Kidney glomerular epithelial cell (primary cell): ENCODE measurements at places on chromosomes 16 and 17.

GRCh38 chr17:78172249-78173051 lies 4.1 kb downstream of the SYNGR2 start:
- no peak for DNase-seq

GRCh38 chr17:2945299-2945698 lies 118.1 kb downstream of the OR1D5 start:
- DNase-seq, result no peak

DNA sequence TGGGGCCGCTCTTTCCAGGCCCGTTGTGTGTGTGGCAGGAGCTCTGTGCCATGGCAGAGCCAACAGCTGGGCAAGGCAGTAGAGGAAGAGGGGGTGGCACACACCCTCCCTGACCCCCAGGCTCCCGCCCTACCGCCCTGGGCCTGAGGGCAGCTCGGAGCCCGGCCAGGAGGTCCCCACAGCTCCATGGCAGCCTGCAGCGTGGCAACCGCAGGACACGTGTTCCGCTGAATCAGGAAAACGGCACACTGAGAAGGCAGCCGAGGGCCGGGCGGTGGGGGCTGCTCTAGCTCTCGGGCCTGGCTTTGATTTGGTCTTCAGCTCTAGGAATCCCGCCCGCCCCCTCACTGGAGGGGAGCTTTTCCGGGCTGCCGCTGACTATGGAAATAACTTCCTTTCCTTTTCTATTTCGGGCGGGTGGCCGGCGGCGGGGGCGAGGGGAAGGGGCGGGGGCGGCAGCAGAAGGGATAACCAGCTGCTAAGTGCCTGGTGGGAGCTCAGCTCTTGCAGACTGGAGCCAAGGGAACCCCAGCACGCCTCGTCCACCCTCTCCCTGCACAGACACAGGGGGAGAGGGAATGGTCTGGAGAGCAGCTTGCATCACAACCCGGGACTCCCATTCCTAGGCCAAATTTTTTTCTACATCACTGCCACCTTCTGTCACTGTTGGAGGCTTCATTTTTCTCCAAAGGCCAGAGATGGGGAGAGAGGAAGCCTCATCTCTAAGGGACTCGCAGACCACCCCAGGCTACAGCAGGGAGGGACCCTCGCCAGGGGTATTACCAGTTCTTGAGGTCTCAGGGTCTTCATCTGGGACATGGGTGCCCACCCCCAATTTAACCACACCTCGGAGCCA lies 24.8 kb upstream of the MRPS23 start:
- DNase-seq, result peak; percentile 82

- no peak for DNase-seq
These were observed 8.6 kb downstream of the CARHSP1 start for GRCh38 chr16:8859913-8860881.

GRCh38 chr17:40341808-40342503 lies 22.6 kb downstream of the GJD3 start:
- DNase-seq, result no peak

- DNase-seq, result no peak
These were observed 17.5 kb downstream of the CHMP6 start for GRCh38 chr17:81009136-81009535.

GRCh38 chr16:361872-362701 lies 8.3 kb downstream of the MRPL28 start:
- DNase-seq, result peak; percentile 66

DNA sequence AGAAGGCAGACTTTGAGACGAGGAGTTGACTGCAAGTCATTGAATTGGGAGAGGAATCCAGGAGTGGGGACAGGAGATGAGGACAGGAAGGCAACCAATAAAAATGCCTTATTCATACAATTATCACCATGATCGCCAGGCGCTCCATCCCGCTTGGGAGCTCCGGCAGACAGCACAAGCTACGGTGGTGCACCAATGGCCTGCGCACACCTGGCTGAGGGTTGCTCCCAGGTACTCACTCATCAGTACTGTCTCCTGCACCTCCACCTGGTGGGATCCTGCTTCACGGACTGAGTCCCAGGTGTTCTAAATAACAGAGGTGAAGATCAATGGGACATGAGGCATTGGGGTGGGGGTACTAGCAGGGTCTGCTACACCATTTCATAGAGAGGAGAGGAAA lies 160.0 kb upstream of the TNRC6C start:
- no peak for DNase-seq

DNA sequence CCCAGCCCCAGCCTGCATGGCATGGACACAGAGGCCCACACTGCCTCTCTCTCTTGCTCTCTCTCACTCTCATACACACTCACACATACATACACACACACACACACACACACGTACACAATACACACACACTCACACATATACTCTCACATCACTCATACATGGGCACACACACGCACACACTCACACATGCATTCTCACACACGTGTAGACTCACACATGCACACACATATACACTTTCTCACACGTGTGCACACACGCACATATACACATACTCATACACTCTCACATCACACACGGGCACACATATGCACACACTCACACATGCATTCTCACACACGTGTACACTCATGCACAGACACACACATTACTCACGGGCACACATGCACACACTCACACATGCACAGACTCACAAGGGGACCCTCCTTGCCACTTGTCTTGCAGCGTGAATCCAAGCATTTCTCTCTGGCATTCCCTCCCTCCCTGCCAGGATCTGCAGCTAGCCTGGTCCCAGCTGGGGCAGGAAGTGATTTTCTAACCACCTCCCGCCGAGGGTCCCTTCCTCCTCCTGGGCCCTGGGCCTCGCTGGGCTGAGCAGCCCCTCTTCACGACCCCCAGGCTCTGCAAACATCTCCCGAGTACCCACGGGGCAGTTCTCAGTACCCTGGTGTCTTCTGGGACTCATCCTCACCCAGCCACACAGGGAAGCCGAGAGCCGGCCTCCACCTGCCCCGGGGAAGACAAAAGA lies 37.5 kb downstream of the IL21R start:
- no peak for DNase-seq

DNA sequence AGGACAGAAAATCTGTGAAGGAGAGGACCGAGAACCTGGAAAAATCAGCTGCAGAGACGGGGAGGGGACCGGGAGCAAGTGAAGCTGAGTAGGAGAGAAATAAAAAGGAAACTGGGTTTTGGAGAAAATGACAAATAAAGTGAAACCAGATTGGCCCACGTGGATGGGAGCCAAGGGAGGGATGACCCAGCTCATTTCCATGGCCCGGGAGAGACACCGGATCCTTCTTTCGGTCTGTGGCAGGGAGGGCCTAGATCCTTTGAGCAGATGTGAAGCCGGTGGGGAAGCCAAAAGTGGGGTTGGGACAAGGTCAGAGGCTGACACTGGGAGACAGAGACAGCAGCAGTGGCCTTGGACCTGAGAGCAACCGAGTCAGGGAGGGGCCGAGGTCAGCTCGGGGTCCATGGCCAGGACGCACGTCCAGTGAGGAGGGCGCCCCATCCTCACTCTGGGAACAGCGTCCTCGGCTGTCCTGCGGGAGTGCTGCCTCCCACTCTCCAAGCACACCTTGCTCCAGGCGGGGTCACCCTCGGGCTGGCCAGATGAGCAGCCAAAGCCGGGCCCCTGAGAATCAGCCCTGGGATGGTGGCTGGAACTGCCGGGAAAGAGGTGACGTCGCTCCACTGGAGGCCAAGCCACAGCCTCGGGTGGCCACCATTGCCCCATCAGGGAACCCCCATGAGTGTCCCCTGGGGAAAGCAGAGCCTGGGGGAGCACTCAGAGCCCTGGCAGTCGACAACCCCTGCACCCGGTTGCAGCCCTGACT lies 50.8 kb upstream of the CDR2 start:
- DNase-seq, result no peak

- no peak for DNase-seq
These were observed 75.2 kb upstream of the DHX40 start for GRCh38 chr17:59490216-59490615.

DNA sequence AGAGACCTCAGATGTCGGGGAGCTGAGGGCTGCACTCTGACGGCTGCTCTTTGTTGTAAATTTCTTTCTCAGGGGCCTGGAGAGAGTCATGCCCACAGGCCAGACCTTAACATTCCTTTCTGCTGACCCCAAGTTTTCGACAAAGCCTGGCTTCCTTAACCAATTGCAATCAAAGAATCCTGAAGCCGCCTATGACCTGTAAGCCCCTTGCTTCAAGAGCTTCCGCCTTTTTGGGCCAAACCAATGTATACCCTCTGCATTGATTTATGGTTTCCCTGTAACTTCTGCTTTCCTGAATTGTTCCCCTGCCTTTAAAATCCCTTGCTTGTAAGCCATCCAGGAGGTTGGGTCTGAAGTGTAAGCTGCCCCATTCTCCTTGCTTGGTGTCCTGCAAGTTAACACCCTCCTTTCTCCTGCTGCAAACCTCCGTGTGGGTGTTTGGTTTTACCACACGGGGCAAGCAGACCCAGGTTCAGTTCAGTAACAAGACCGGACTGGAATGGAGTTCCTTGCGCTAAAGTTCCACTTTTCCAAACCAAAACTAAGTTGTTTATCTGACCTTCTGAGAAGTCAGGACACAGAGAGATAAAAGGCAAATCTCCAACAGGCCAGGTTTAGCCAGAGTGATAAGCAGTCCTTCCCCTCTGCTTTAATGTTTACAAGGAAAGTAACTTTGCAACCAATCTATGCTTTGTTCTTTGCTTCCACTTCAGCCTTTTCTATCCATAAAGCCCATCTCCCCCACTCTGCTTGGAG lies 141.6 kb downstream of the KCNJ12 start:
- no peak for DNase-seq

DNA sequence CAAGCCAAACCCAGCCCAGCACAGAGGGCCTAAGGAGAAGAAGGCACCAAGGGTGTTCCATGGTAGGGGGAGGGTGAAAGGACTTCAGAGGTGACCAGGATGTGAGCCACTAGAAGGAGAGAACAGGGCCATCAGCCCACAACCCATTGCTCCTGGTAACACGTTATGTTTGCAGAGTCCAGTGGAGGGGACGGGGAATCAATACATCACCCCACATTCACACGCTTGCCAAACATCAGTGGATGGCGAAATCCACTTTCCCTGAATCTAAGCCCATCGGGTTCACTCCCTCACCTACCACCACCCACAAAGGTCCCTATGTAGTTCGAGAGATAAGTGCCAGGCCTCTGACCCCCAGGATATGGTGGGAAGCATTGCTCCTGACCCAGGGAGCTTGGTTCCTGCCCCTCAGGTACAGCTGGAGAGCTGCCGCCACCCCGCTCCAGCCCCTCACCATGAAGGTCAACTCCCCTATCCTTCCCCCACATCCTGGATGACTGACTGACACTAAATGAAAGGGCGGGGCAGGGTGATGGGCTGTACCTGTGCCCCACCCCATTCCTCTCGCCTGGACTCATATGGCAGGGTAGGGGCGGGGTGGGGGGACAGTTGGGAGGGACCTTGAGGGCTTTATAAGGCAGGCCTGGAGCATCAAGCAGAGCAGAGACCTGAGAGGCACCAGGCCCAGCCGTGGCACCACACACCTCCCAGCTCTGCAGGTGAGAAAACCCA lies at the start of gene GAST:
GAST (plus strand) TSS at position 663 of the 732 bp plus-strand sequence. CDS start 3,106 bp downstream, outside the sequence.
- no peak for DNase-seq

- no peak for DNase-seq
These were observed 2.9 kb downstream of the MYO15A start for GRCh38 chr17:18111330-18111971.

GRCh38 chr17:67390646-67391361 lies 13.7 kb downstream of the PITPNC1 start:
- peak; percentile 85 for DNase-seq

- peak; percentile 75 for DNase-seq
These were observed 4.9 kb downstream of the TNRC6C start for GRCh38 chr17:77963441-77963840.

- DNase-seq, result no peak
These were observed 102.8 kb upstream of the CCL1 start for GRCh38 chr17:34465789-34466188.

- DNase-seq, result no peak
These were observed 10.2 kb downstream of the FOXF1 start for GRCh38 chr16:86520317-86521210.

DNA sequence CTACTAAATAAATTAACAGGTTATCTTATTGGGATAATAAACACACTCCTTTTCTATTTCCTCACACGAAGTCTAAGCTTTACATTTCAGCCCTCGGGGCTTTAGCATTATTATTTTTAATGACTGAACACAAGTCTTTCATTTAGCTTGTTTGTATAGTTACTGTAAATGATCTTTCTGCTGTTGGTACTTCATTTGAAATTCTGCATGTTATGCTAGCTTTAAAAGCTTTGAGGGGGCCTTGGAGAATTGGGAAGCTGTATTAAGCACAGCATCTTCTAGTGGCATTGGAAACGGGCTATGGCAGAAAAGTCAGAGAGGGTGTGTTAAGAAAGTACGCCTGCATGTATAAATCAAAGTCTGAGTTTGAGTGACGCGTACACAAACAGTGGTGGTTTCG lies 243.7 kb downstream of the FTO start:
- DNase-seq, result no peak

DNA sequence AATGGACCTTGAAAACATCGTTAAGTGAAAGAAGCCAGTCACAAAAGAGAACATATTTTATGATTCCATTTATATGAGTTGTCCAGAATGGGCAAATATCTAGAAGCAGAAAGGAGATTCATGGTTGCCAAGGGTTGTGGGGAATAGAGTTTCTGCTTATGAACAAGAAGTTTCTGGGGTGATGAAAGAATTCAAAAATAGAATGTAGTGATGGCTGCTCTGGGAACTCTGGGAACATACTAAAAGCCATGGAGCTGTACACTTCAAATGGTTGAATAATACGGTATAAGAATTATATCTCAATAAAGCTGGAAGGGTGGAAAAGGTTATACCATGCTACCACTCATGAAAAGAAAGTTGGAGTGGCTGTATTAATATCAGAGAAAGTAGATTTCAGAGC lies 18.5 kb downstream of the AKTIP start:
- DNase-seq, result no peak

DNA sequence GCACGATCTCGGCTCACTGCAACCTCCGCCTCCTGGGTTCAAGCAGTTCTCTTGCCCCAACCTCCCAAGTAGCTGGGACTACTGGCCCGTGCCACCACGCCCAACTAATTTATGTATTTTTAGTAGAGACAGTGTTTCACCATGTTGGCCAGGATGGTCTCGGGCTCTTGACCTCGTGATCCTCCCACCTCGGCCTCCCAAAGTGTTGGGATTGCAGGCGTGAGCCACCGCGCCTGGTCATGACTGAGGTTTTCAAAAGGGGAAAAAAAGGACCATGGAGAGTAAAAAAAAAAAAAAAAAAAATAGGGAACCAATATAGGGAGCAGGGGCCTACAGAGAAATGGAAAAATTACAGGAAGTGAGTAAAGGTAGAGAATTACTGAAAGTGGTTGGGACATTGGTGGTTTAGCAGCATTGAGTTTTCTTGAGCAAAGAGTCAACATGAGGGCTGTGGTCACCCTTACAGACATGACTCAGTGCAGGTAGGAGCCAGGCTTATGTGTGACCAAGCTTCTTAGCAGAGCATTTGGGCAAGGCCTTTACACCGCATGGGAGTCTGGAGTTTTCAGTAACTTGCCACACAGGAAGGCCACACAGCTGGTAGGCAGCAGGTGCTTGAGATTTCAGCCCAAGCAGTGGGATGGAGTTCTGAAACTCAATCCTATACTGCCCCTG lies 447.3 kb downstream of the HS3ST3B1 start:
- no peak for DNase-seq
